NCI-H1694 treated with DMSO at 0.1 percent for 48 hours (cell line): ENCODE measurements at places on chromosomes 6 and 20.

- DNase-seq, result no peak
Observed at GRCh38 chr6:9205645-9206044, 770.3 kb upstream of the SLC35B3 start.

GRCh38 chr6:30810813-30811339, 66.5 kb upstream of the IER3 start:
- no peak for DNase-seq

DNA sequence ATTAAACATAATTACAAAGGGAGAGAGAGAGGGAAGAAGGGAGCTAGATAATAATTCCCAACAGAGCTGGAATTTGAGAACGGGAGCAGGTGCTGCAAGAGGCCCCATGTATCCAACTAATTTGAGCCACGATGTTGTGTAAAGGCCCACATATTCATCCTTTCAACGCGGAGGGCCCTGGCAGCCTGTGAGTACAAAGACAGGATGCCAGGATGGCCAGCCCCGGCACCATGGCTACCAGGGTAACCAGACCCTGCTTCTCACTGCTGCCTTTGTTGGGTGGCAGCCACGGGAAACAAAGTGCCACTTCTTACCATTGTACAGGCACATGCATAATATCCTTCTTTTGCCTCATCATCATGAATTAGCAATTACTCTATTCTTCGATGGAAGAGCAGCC, 492.0 kb upstream of the NRSN1 start:
- DNase-seq, result no peak

GRCh38 chr6:82097676-82098075, 149.9 kb downstream of the IBTK start:
- no peak for DNase-seq

DNA sequence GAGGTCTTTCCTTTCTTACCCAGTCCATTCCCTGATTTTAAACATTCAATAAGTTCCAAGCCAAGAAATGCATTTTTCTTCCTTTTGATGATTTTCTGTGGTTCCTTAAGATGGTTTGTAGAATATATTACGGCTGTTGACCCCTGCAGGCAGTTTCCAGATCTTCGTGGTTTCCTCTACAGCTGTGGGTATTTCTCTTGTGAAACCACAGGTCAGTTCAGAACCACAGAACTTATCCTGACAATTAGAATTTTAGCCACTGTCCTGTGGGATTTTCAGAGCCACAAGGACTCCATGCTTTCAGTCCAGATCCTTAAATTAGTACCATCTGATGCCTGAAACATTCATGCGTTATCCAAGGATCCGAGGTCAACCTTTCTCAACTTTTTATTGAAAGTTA, 29.7 kb upstream of the EXOC2 start:
- no peak for DNase-seq

- no peak for DNase-seq
Observed at GRCh38 chr6:140105857-140106256, 731.4 kb upstream of the CITED2 start.

DNA sequence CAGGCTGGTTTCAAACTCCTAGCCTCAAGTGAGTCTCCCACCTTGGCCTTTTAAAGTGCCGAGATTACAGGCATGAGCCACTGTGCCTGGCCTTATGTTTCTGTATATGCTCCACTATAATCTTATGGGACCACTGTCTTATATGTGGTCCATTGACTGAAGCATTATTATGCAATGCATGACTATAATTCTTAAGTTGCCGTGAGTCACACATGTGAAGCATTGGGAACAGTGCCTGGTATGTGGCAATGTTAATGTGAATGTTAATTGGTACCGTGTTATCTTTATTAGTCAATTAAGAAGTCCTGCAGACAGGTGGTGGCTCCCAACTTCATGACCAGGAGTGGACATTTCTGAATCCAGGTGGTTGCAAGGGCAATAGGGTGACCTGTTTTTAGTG, 14.7 kb upstream of the ASXL1 start:
- DNase-seq, result no peak

DNA sequence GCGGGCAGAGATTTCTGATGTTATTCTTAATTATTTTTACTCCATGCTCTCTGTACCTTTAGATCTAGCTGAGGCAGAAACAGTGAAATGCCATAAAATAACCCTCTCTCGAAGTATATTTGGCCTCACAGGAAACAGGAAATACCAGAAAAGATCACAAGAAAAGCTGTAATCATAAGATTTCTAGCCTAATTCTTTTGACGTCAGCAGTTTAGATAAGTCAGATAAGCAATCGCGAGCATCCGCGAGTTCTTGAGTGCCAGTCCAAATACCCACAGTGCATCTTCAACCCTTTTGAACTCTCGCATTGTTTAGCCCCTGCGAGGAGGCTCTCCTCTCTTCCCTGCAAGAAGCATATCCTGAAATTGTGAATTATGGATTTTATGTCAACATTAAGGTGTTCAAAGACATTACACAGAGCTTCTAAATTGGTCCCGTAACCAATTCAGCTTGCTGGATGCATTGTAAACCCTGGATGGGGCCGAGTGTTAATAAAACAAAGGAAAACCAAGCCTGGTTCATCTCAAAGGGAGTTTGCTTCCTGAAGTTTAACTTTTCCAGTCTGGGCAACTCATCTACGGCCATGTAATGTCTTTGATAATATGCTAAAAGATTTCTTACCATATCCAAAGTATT, 198.9 kb downstream of the MTFR2 start:
- DNase-seq, result no peak

DNA sequence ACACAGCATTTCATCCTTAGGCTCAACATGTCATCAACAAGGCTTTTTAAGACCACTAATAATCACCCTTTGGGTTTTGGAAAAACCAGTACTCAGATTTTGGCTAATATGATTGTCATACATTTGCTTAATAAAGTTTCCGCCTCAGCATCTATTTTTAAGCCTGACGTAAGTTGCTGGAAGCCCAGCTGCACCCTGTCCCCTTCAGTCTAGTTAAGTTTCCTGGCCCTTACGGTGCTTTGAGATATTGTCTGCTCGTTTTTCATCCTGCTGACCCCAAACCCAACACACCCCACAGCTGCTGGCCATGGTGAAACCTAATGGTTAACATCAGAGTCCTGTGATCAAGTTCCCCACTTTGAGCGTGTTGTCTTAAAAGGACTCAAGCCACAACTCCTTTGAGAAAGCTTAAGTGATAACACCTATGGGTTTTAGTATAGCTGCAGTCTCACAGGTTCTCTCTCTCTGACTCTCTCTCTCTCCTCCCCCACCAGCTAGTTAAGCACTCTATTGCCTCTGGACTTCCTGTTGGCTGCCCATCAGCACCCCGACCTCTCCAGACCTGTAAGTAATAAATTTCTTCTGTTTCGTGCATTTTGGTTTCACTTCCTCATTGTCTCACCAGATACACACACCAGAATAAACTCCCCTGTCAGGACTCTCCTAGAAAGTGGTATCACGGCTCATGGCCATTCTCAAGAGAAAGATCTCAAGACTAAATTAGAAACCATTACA, 802.0 kb downstream of the C6orf118 start:
- no peak for DNase-seq

DNA sequence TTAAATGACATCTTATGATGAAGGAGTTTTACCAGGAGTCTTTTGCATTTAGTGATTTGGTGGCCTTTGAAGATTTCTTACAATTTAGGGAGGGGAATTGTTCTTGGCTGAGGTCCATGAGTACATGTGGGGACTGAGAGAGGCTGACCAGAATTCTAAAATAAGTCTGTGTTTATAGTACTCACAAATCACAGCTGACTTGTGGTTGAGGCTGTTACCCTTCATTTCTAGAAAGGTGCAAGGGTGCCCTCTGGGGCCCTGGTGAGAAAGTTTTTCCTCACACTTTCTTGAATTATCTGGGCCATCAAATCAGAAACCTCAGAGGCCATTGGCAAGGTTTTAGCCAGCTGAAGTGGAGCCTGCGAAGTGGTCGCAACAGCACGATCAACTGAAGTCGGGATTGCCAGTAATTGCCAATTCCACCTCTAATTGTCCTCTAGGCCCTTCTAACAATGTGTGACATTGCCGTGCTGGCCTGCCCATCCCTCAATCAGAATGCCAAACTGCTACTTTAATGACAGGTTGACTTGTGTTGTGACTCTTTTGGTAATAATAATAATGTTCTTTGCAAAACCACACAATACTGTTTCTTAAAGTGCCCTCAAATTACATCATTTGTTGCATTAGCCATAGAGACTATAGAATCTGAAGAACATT, 221.6 kb downstream of the OGFRL1 start:
- DNase-seq, result peak; percentile 27

DNA sequence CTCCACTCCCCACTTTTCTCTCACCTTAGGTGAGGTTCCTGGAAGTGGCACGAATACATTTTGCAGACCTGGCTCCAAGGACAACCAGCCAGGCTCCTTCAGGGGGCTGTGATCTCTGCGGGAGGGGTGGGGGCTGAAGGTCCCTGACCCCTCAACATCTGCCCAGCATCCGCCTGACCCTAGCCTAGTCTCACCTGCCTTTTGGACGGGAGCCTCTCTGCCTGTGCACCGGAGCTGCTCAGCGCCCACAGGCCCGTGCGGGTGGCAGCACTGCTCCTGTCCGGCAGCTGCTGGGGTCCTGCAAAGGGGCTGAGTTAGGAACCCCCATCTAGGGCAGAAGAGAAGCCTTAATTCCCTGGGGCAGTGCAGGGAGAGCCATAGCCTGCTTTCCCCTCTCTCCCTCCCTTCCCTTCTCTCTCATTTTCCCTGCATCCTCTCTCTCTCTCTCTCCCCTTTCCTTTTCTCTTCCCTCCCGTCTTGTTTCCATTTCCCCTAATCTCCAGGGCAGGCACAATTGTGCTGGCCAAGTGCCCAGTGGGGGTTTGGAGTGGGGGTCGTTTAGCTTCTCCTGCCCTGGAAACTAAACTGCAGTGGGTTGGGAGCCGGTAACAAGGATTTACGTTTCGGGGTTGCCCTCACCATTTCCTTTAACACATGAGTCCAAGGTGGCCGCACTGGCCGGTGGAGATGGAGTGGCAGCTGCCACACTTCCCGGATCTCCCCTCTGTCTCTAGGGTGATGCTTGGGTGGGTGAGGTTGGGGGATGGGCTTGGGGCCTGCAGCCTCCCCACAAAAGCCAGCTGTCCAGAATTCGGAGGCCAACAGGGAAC, 54.1 kb downstream of the CTCFL start:
- DNase-seq, result no peak

- no peak for DNase-seq
Observed at GRCh38 chr6:140620496-140620895, 1246.0 kb upstream of the CITED2 start.

- DNase-seq, result no peak
Observed at GRCh38 chr6:147190556-147190955, 13.7 kb upstream of the STXBP5 start.

- no peak for DNase-seq
Observed at GRCh38 chr6:33642897-33643296, 21.8 kb downstream of the ITPR3 start.

DNA sequence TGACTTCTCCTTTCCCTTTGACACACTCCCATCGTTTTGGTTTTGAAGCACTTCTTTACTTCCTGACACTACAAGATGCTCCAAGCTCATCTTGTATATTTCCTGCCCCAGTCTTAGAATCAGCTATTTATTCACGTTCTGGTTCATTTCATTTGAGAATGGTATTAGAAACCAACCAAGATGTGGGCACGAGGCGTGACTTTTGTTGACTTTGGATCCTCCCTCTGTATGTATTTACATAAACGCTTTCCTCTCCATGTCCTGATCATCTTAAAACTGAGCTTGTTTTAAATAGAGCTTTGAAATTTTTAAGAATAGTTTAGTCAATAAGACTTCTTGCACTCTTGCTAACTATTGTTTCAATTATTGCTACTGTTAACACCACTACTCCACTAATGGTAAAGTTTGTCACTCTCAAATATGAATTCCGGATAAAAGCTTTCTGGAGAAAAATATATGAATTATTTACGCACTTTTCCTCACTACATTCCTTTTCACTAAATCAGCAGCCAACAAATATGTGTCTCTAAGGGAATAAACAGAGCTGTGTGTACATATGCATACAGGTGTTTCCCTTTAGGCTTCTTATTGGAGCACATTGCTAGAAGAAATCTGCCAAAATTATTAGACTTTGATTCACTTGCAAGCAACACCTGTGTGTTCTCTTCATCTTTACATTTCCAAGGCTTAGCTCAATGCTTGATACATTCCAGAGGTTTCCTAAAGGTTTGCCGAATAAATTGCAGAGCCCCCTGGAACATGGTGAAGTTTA, 77.3 kb upstream of the TMEM244 start:
- no peak for DNase-seq

GRCh38 chr20:16107172-16107870, 465.9 kb downstream of the KIF16B start:
- no peak for DNase-seq
